ENCODE measurements at places on chromosomes 5 and 9.

DNA sequence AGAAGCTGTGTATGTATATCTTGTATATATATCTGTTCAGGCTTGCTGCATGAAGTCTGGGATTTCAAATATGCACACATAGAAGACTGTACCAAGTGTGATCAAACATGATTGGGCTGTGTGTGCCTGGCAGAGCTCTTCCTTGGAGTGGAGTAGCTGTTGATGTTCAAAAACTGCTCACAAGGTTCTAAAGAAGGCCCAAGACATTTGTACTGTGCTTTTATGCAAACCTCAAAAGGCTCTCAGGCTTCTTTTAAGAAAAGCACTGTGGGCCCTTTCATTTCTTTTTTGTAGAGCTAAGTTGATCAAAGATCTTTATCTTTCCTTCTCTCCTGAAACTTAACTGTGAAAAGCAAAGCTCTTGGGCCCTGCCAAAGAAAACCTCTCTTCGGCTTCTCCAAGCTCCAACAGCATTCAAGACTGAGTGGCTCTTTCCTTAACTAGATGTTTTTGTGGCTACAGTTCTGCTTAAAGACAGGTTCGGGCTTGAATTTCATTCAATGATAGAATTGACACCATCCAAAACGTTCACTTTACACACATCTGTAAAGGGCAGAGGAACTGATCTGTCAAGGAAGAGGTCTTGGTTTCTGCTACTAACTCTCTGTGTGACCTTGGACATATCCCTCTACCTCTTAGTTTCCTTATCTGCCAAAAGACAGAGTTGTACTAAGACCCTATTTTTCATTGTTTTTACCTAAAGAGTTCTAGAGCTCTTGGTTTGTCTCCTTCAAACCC lies 105.8 kb upstream of the IL6ST start:
- DNase-seq: no peak

- no peak for DNase-seq
Measured at GRCh38 chr9:14693251-14693861, at the start of gene ZDHHC21. ZDHHC21 (minus strand) TSS chr9:14693432; CDS start chr9:14674340, 19,092 bp downstream.

- no peak for DNase-seq
Measured at GRCh38 chr9:134189145-134189469, 24.7 kb upstream of the RNU6ATAC start.

- peak; percentile 85 for DNase-seq
Measured at GRCh38 chr9:129174102-129174723, 3.8 kb downstream of the IER5L start.

GRCh38 chr5:31329715-31330114 lies 136.2 kb downstream of the CDH6 start:
- DNase-seq: no peak

GRCh38 chr9:135346438-135347050 lies 133.0 kb upstream of the PPP1R26 start:
- no peak for DNase-seq

DNA sequence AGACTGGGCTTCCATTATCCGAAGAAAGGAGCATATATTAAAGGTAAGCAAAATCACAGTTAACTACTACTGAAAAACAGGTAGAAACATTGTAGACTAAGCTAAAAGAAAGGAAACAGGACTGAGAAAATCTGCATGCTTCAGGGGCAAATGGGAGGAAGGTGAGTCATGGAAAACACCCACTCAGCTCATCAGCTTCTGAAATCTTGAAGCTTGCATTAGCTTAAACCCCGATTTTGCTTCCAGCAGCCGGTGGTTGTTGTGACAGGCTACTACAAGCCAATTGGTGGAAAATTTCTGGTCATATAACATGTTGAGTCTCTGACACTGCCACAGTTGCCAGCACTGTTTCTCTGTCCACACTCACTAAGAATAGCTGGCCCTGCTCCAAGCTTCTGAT lies 179.6 kb upstream of the PUM3 start:
- no peak for DNase-seq

DNA sequence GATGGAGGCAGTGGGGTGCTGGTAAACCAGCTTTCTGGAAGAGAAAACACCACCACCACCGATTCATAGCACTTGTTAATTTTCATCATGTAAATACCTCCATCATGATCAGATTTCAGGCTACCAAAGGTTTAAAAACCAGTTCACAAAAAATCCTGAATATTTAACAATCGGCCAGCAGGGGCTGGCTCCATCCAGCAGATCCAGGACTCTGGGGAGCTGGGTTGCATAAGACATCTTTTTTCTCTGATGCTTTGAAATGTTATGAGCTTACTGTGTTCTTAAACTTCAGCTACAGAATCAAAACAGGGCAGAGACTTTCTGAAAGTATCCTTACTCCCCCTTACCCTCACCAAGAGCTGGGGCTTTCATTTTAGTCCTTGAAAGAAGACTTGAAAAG lies 14.6 kb upstream of the RNF183 start:
- DNase-seq: no peak

DNA sequence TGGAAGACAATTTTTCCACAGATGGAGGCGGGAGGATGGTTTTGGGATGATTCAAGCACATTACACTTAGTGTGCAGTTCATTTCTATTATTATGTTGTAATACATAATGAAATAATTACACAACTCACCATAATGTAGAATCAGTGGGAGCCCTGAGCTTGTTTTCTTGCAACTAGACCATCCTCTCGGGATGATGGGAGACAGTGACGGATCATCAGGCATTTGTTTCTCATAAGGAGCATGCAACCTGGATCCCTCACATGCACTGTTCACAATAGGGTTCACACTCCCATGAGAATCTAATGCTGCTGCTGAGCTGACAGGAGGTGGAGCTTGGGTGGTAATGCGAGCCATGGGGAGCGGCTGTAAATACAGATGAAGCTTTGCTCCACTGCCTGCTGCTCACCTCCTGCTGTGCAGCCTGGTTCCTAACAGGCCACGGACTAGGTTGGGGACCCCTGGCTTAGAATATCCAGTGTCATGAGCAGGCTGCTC lies 1.6 kb downstream of the STKLD1 start:
- no peak for DNase-seq

DNA sequence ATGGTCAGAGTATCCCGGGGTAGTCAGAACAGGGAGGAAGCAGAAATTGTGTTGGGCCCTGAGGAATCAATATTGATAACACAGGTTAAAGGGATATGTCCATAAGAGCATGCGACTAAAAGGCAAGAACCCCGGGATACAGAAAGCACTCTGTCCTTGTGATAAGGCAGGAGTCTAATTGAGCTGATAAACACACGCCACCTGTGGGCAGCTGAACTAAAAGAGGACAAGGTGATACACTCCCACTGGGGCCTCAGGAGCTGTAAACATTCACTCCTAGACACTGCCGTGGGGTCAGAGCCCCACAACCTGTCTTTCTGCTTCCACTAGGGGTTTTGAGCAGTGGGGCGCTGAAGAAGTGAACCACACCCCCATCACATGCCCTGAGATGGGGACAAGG lies 144.7 kb upstream of the MPDZ start:
- no peak for DNase-seq

GRCh38 chr5:111975133-111975532 lies 218.1 kb upstream of the NREP start:
- no peak for DNase-seq

DNA sequence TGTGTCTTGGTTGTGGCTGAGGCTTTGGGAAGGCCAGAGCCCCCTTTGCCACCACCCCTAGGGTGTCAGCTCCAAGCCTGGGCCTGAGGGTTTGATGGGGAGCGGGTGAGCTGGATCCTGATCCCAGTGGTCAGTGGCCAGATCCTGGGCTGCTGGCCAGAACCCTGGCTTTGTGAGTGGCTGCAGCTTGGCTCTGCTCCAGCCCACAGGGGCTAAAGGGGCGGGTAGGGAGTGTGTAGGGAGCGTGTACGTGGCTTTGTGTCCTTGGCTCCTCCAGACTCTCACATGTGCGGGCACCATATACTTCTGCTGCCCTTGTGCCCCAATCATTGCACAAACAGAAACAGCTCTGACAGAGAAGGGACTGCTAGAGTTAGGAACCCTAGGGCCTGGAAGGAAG lies 1.2 kb upstream of the IL11RA start:
- DNase-seq: no peak

DNA sequence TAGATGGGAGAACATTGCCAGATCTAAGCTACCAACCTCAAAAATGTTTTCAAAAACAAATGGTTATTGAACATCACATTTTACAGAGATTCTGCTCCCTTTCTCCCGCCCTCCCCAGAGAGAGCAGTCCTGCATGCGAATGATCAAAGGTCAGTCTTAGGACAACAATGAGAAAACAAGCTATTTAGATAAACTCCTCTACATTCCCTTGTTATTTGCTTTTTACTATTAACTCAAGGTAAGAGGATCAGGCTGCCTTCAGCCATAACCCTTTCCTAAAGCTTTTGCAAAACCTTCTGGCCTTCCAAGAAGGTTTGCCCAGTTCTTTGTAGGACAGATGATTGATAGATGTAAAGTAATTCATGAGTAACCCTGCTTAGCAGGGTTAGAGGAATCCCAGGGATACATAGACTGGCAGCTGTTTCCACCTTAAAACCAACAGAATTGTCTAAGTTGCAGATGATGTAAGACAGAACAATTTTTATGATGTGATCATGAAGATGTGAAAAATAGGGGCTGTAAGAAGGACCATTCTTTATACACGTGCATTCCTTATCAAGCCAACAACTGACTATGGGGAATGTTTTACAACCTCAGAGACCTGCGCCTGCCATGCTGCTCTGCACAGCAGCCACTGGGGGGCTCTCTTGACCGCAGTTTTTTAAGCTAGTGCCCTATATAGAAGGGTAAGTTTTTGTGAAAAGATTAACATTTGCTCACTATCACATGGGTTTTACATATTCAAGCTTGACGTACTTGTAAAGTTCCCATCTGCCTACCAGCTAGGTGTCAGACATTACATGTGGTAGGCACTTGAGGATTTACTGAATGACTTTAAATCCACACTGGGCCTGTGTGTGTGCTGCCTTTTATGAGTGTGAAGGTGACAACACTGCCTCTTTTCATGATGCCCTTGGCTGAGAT lies 2.3 kb upstream of the ZNF782 start:
- DNase-seq: peak; percentile 67

DNA sequence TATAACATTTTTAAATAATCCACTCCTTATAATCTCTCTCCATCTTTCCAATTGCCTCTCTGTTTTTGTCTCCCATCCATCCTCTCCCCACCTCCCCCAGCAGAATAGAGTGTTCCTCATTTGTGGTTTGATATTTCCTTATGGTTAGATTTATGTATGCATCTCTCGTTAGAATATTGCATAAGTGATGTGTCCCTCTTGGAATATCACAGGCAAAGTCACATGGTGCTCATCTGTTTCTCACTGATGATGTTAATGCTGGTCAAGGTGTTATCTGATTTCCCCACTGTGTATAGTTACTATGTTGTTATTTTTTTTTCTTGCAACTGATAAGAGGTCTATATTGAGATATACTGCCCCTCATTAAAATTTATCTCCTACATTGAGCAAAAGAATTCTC lies 3.1 kb upstream of the LRRC70 start:
- no peak for DNase-seq

- DNase-seq: no peak
Measured at GRCh38 chr9:98809311-98810101, 2.0 kb downstream of the GALNT12 start.

- no peak for DNase-seq
Measured at GRCh38 chr5:947626-948471, 55.2 kb downstream of the TRIP13 start.

GRCh38 chr9:124259158-124259808 lies 1.5 kb downstream of the NEK6 start:
- DNase-seq: no peak

GRCh38 chr9:37989701-37990100 lies 79.3 kb downstream of the SHB start:
- DNase-seq: no peak

DNA sequence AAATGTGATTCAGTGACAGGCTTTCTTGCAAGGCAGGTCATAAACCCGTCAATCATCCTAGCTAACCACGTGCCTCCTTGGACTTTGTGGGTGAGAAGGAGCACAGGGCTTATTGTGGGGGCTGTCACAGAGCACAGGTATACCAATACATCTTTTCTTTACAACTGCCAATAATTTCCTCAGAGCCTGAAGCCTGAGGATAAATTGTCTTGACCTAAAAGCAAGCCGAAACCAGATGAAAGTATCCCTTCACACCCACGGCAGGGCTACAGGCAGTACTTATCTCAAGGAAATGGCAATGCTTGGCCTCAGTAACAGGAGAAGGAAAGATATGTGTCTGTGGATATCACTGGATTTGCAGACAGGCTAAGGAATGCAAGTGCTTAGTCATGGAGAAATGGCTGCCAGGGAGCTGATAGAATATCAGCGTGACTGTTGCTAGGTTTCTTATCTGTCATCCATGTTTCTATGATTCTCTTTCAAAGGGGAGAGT lies 90.3 kb upstream of the ZNF366 start:
- no peak for DNase-seq

DNA sequence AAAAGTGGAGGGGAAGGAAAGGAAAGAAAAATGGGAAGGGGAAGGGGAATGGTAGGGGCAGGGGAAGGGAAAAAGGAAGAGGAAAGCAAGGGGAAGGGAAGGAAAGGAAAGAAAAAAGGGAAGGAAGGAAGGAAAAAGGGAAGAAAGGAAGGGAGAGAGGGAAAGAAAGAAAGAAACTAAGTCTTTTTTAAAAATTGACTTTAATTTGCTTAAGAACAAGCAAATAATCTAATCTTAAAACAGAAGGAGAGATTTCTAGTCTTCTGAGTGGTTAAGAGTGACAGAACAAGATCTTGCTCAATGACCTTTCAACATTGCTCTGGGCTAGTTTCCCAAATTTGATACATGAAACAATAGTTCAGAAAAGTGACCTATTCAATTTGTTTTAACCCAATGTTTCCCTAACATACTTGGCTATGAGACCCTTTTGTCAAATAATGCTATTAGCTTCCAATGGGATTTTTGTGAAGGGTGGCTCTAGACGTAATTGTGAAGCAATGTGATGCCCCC lies 33.4 kb upstream of the GLIS3 start:
- no peak for DNase-seq

- DNase-seq: no peak
Measured at GRCh38 chr9:134324359-134325095, 1.7 kb upstream of the RXRA start.

- no peak for DNase-seq
Measured at GRCh38 chr5:180097163-180097894, 25.8 kb upstream of the RNF130 start.

- no peak for DNase-seq
Measured at GRCh38 chr5:54845567-54845941, 139.8 kb downstream of the ESM1 start.

DNA sequence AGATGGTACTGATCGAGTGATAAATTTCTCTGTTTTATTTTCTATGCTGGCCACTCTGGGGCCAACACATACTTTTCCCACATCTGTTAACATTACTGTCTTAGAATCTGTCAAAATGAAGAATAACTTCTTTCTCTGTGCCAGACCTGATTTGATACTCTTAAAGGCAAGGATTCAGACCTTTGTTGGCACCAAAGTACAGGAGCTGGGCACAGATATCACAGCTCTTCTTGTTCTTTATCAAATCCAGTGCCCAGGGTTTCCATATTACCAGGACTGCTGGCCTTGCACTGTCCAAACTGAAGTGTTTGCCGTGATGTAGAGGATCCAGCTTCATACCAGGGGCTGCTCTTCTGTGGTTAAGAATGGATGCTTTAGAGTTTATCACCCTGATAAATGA lies 20.9 kb downstream of the ZNF474 start:
- DNase-seq: no peak

- no peak for DNase-seq
Measured at GRCh38 chr5:91272858-91273257, 110.3 kb downstream of the ARRDC3 start.

- DNase-seq: no peak
Measured at GRCh38 chr5:148846930-148847329, 20.5 kb downstream of the ADRB2 start.

GRCh38 chr5:59340637-59341036 lies 552.9 kb downstream of the PDE4D start:
- DNase-seq: no peak

- no peak for DNase-seq
Measured at GRCh38 chr9:118330191-118330986, 626.2 kb downstream of the TLR4 start.

GRCh38 chr9:134403292-134403681 lies 77.0 kb downstream of the RXRA start:
- no peak for DNase-seq
